ENCODE measurements at places on chromosomes 5 and 9.

GRCh38 chr9:2570615-2571479, 50.7 kb upstream of the VLDLR start:
- DNase-seq: peak; percentile 96

- peak; percentile 78 for DNase-seq
Observed at GRCh38 chr5:31825518-31826068, 186.7 kb downstream of the PDZD2 start.

DNA sequence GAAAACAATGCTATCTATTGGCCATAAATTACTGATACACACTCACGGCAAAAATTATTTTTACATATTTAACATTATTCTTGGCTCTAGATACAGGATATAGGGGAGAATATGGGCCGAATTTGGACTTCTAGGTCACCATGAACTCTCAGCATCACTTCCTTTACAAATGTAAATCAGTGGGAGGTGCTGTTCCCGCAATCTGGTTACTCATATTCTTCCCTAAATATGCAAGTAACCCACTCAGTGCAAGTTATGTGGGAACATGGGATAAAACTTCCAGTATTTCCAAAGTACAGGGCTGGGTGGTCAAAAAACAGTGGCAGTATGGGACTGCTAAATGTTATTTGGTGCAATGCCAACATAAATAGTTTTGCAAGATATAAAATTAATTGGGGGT, 145.6 kb downstream of the PPP2R2B start:
- no peak for DNase-seq

DNA sequence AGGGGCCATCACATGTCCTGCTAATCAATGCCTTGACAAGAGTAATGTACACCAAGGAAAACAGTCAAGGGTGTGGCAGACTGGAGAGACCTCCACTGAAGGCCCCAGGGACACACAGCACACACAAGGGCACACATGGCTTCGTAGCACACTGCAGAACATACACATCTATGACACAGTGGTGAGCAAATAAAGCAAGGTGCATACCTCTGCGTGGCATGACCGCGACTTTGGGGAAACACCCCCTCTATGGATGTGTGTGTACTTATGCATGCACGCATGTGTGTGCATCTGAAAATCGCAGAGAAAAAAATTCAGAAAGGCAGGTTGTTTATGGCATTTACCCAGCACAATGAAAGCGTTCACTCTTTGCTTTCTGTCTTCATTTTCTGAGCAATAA, 20.5 kb downstream of the SEMA4D start:
- DNase-seq: no peak

DNA sequence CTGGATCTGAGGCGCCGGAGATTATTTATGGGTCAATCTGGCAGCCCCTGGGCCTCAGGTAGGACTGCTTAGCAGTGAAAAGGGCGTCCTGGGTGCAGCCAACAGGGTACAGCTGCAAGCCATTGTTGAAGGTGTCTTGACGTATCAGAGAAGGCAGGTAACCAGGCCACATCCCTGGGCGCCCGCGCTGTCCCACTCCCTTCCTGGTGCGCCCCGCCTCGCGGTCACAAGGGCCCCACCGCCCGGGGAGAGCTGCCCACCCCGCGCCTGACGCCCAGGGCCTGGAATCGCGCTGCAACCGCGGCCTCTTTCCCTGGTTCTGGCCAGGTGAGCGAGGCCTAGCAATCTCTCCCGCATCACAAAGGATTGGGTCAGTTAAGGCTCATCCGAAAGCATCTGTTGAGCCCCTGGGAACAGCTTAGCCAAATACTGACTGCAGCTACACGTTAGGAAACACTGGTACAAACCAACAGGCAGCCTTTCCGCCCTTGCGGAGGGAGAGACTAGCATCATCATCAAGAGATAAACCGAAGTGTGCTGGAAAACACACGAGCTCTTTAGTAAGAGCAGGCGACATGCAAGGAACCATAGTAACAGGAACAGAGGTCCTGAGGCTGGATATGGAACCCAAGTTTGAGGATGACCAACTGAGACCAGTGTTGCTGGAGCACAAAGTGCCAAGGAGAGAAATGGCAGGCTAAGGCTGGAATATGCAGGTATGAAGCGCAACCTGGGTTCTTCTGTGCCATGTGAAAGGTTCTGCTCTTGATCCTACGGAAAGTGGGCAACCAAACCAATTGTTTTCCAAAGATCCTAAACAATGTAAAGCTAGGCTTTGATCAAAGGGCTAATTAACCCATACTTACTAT, 3.6 kb downstream of the RPS23 start:
- DNase-seq: peak; percentile 39

- DNase-seq: no peak
Observed at GRCh38 chr9:107991581-107991980, 502.0 kb upstream of the KLF4 start.

DNA sequence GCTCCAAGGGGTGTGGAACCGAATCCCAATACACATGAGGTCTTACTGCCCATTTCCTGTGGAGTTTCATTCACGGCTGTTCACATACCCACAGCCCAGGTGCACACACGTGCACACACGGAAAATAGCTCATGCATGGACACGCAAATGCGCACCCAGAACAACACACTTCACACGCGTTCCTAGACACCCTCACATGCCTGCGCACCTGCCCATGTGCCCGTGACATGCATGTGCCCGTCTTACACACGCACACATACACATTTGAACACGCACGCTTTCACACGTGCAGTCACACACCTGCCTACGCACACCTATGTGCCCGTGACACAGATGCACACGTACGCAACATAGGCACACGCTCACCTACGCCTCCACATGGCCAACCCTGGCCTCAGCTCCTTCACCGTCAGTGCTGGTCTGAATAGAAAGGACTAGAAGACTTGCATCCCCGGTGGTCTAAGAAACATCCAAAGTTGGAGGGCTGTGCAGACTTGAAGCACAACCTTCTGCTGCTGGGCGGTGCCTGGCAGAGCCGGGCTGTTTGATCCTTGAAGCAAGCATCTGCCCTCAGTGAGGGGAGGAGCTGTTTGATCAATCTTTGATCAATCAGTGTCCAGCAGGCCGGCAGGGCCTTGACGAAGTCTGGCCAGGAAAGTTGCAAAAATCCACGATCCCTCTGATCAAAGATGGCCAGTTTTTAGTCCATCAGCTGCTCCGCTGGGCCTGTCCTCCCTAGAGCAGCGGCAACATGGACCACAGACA, 164.7 kb downstream of the OLFM1 start:
- DNase-seq: no peak

DNA sequence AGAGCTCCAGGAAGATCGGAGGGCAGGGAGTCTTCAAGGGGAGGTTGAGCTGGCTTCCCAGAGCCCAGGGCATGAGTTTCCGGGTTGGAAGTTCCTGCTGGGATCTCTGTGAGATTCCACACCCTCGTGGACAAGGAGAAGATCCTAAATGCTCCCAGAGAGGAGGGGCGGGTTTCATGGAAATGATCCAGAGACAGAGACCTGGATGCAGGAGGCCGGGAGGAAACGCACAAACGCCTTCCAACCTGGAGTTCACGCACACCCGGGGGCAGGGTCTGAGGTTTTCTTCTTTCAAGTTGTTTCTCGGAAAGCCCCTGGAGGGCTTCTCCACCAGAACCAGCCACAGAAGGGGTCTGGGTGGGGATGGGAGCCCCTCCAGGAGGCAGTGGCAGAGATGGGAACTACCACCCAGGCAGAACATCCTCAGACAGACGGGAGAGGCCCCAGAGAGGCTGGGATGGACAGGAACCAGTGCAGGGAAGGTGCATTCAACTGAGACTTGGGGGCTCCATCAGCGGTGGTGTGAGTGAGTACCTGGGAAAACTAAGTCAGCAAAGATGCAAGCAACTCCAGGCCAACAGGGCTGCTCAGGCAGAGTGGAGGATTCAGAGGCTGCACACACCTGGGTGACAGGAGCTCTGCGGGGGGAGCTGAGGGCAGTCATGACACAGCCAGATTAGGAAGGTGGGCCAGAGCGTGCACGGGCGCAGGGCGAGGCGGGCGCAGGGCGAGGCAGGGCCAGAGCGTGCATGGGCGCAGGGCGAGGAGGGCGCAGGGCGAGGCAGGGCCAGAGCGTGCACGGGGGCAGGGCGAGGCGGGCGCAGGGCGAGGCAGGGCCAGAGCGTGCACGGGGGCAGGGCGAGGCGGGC, 52.1 kb upstream of the EXOC3 start:
- peak; percentile 59 for DNase-seq

DNA sequence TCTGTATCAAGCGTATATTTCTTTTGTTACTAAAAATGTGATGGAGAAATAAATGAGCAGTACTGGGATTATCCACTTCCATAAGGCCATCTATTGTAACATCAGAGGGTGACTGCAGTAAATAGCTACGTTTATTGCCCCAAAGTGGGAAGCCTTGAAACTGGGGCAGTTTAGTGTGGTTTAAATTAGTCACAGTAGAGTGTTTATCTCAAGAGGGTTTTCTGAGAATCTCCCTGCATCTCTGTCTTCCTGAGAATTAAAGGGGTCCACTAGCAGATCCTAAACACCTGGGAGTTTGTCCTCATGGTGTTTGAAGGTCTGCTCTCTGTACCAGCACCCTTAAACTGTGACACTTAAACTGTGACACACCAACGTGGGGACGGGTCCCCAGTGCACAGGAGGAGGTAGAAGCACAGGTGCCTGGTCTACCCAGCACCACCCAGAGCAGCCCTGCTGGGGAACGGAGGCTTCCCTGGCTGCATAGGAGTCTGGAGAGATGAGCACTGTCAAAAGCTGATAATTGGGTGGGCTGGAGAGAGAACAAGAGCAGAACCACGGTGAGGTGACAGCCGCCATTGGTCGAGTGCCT, 25.2 kb downstream of the PRRC2B start:
- no peak for DNase-seq

- no peak for DNase-seq
Observed at GRCh38 chr5:72478684-72479083, 28.5 kb downstream of the ZNF366 start.

GRCh38 chr5:159324986-159325385, 5.3 kb downstream of the IL12B start:
- no peak for DNase-seq

DNA sequence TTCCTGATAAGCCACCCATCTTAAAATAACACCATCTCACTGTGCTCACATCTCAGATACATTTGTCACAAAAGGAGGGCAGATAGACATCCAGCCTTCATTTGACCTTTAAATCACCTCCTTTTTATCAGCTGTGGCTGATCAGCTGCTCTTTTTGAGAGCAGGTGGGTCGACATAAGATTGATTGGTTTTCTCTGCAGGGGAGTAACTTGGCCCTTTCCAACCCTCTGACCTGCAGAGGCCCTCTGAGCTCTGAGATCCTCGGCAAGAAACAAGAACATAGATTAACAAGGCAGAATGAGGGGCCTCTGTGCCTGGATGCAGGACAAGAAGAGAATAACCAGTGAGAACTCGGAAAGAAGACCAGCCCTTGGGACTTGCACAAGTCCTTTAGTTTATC, 33.5 kb upstream of the GLRA1 start:
- DNase-seq: no peak

DNA sequence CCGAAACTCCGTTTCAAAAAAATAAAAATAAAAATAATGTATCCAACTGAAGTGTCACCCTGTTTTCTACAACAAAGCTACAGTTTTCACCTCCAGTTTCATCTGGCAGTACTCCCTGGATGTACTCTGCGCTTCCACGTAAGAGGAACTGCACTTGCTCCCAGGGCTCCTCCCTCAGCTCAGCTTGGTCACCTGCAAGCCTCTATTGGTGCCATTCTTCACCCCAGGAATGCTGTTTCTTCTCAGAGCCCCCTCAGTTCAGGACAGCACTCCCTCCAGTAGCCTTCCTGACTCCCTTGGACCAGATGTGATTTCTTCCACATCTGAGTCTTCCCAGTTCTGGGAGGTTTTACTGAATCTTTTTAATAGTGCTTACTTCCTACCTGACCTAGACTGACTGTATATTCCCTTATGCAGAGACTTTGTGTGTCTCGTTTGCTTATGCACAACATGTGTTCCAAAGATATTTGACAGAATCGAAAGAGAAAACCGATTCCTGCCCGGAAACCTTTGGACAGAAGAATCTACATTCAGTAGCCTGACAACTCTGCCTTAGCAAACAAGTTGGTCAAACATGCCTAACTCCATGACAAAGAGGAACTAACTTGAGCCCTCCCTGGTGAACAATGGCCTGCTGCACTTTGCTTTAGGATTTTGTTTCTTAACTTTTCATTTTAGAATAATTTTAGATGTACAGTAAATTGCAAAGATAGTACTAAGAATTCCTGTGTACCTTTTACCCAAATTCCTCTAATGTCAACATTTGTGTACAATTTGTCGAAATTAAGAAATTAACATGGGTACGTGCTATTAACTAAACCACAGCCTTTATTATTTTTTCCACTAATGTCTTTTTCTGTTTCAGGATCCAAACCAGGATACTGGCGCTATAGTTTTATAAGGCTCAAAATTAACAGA, 814 bp downstream of the CCDC125 start:
- DNase-seq: peak; percentile 65

- peak; percentile 90 for DNase-seq
Observed at GRCh38 chr5:139635606-139636206, 12.4 kb upstream of the CXXC5 start.

GRCh38 chr9:130664251-130665028, at the start of gene PRDM12:
PRDM12 (plus strand) TSS chr9:130664594; CDS start chr9:130664654, 60 bp downstream.
- DNase-seq: no peak

- DNase-seq: peak; percentile 82
Observed at GRCh38 chr5:122478741-122479442, 166.9 kb downstream of the SNCAIP start.

DNA sequence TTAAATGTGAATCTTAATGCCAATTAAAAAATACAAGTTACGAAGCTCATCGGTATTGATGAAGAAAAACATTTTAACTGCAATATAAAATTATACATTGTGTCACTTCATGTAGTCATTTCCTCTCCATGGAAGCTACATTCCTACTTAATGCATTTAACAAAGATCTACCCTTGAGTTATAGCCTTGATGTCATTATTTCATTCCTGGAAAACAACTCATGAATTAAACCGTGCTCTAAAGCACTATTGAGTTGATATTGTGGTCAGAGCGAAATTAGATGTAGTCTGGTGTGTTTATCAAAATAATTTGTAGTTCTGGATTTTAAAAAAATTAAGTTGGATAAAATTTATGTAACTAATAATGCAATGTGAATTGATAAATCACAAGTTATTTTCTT, 11.1 kb downstream of the C5orf47 start:
- no peak for DNase-seq

- DNase-seq: no peak
Observed at GRCh38 chr5:6948562-6948961, 235.3 kb downstream of the TENT4A start.

DNA sequence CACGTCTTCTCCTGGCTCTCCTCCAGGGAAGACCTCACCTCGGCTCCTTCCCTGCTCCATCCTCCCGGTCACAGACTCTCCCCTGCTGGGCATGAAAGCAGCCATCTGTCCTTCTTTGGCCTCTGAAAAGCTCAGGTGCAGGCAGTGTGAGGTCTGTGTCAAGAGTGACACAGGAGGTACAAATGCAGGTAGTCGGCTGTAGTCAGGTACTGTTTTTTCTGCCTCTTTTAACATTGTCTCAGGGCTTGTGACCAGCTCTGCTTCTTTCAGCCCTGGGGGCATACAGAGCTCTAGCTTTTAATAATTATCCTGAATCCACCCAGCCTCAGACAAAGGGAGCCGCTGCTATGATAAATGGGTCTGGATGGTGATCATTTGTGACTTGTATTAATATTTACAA, 46.4 kb downstream of the C5orf15 start:
- DNase-seq: no peak

- DNase-seq: no peak
Observed at GRCh38 chr5:79837761-79838551, 148.3 kb downstream of the CMYA5 start.

Data from HT-29 (cell line).